Type B pancreatic cell (in vitro differentiated cells): ENCODE measurements at places on chromosomes 3 and 15.

- H3K27ac ChIP-seq: no peak overlapping the region
- no peaks in the 10 kb centered on the region for H3K36me3 ChIP-seq
- H3K27me3 ChIP-seq: no peaks in the 10 kb centered on the region
- H3K4me1 ChIP-seq: no peaks in the 10 kb centered on the region
- no peak for DNase-seq
Observed at GRCh38 chr15:96102631-96103030, 227.9 kb upstream of the NR2F2 start.

GRCh38 chr15:39491886-39492490 is 88.9 kb upstream of the THBS1 start:
- no peak overlapping the region for H3K4me3 ChIP-seq
- H3K4me1 ChIP-seq: no peaks in the 10 kb centered on the region
- H3K27me3 ChIP-seq: no peaks in the 10 kb centered on the region
- DNase-seq: no peak
- H3K27ac ChIP-seq: no peak overlapping the region
- no peaks in the 10 kb centered on the region for H3K36me3 ChIP-seq

DNA sequence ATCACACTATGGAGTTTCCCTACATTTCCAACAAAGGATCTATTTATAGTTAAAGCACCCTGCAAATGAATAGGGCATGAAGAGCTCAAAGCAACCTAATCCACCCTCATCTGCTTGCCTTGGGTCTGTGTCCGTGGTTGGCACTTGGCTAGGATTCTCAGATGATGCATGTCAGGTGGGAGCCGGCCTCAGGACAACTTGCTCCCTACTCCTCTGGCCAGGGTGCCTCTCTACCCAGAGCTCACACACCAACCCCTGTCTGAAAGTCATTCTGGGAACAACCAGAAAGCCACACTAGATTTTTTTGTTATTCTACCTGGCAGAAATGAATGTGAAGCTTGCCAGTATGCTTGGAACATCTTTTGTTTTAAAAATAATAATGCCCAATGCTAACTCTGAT is 13.2 kb downstream of the ARHGEF3 start:
- no peaks in the 10 kb centered on the region for H3K27me3 ChIP-seq
- no peak overlapping the region for H3K4me3 ChIP-seq
- peaks cover 31% of the 10 kb centered on the region for H3K4me1 ChIP-seq

DNA sequence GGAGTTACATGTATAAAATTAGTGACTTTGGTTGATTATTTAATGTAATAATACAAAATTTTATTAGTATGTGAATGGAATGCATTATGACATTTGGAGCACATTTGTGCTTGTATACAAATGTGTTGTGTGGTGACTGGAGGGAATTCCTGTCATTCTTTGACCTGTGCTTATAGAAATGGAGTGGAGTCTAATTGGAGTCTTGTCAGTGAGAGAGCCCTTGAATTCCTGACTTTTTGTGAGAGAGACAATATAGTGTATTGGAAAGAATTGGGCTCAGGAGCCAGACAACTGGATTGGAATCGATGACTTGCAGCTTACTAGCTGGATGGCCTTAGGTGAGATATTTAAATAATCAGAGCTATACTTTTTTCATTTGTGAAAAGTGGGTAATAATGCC is 9.4 kb downstream of the TCF12 start:
- peaks cover 32% of the 10 kb centered on the region for H3K4me1 ChIP-seq
- no peaks in the 10 kb centered on the region for H3K27me3 ChIP-seq
- no peak overlapping the region for H3K27ac ChIP-seq

- no peaks in the 10 kb centered on the region for H3K27me3 ChIP-seq
- no peak overlapping the region for H3K4me3 ChIP-seq
- no peaks in the 10 kb centered on the region for H3K4me1 ChIP-seq
Observed at GRCh38 chr15:51536965-51537574, 85.5 kb downstream of the DMXL2 start.

- no peak overlapping the region for H3K27ac ChIP-seq
- H3K4me1 ChIP-seq: peaks cover 4% of the 10 kb centered on the region
- DNase-seq: no peak
Observed at GRCh38 chr3:106185949-106186348, 317.1 kb upstream of the CBLB start.

DNA sequence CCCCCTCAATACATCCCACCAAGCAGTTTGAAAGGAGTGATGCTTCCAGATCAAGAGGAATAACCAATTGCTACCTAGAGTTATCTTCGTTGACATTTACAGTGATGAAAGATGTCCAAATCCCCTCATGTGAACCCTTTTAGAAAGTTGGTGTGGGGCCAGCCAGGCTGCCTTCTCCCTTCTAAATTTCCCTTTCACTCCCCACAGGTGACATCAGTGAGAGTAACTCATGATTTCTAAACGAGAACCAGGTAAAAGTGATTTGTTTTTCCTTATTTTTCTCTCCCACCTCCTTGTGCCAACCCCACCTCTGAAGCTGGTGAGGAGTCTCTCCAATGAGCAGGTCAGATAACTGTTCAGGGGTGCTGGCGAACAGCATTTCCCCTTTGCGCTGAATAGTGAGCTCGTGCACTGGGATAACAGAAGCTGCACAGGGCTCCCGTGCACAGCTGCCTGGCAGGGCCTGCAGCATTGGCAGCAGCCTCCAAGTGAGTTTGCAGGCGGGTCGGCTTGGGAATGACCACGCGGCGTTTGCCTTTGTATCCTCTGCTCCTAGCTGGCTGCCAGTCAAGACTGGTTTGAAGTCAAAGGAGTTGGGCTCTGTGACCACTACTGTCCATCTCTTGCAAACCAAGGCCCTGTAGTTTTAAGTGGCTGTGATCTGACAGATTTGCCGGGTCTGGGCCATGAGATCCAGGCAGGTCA is 70.2 kb upstream of the CORO2B start:
- peaks cover 4% of the 10 kb centered on the region for H3K36me3 ChIP-seq
- H3K4me1 ChIP-seq: peaks cover 24% of the 10 kb centered on the region
- H3K27ac ChIP-seq: no peak overlapping the region
- DNase-seq: no peak
- no peak overlapping the region for H3K4me3 ChIP-seq

DNA sequence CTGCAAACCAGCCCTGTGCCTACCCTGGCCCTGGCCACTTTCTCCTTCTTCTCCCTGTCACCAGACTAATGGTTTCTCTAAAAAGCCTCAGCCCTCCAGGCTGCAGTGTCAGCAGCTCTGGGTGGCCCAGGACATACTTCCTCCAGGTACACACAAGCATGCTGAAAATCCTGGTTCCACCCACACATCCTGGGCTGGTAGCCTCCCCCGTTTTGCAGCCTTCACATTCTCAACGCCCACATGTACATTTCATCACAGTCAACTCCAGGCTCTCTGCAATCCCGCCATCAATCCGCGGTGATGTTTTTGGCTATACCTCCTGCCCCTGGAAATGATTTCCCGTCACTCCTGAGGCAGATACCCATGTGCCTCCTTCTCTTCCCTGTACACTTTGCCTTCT is 59.4 kb downstream of the MAGEF1 start:
- peaks cover 3% of the 10 kb centered on the region for H3K36me3 ChIP-seq
- H3K27me3 ChIP-seq: no peaks in the 10 kb centered on the region
- DNase-seq: no peak
- H3K4me1 ChIP-seq: peaks cover 42% of the 10 kb centered on the region
- peak overlapping the region; percentile 83 for H3K27ac ChIP-seq

DNA sequence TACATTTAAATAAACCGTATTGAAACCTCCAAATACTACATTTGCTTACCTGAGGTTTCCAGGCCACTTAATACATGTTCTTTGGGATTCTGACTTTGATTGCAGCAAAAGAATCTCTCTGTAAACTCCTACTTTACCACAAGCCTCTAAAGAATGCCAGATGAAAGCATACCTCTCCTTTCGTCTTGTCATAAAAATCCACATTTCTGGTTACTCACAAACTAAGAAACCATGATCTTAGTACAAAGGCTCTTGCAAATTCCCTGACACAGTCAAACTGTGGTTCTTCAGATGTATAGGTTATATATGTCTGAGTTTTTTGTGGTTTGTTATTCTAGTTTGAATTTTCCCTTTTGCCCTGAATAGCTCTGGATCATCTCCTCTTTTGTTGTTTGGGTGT is 188.4 kb downstream of the RAP2B start:
- DNase-seq: no peak
- no peak overlapping the region for H3K4me3 ChIP-seq
- H3K4me1 ChIP-seq: no peaks in the 10 kb centered on the region
- no peak overlapping the region for H3K27ac ChIP-seq

- no peaks in the 10 kb centered on the region for H3K27me3 ChIP-seq
- DNase-seq: no peak
- peaks cover 13% of the 10 kb centered on the region for H3K4me1 ChIP-seq
- H3K36me3 ChIP-seq: no peaks in the 10 kb centered on the region
Observed at GRCh38 chr15:47987908-47988532, 132.8 kb upstream of the SLC24A5 start.

DNA sequence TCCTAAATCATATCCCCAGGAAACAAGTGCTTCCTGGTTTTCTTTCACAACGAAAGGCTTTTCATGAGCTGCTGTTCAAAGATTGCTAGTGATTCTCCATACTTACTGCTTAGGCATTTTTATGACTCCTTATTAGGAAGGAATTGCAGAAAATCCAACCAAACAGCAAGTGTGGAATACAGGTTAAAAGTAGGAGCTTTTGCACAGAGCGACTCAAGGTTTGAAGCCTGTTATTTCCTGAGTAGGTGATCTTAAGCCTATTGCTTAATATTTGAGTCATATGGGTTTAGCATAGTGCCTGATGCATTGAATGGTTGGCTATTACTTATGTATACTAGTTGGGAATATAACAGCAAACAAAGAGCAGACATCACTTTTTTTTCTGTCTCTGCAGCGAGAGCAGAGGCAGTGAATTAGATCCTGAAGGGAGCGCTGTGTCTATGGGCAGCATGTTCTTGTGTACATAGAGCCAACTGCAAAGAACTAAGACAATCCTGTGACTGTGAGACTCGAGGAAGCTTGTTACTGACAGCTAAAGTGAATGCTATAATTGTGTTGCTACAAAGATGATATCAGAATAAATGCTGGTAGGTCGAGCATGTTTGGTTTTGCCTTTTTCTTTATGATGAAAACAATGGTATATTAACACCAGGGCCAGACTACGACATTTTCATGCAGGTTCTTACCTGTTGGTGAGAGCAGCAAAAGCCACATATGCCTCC is 6.3 kb downstream of the TM4SF1 start:
- peaks cover 3% of the 10 kb centered on the region for H3K36me3 ChIP-seq
- H3K4me3 ChIP-seq: peak overlapping the region; percentile 40
- H3K27me3 ChIP-seq: no peaks in the 10 kb centered on the region
- DNase-seq: no peak
- peaks cover 33% of the 10 kb centered on the region for H3K4me1 ChIP-seq

DNA sequence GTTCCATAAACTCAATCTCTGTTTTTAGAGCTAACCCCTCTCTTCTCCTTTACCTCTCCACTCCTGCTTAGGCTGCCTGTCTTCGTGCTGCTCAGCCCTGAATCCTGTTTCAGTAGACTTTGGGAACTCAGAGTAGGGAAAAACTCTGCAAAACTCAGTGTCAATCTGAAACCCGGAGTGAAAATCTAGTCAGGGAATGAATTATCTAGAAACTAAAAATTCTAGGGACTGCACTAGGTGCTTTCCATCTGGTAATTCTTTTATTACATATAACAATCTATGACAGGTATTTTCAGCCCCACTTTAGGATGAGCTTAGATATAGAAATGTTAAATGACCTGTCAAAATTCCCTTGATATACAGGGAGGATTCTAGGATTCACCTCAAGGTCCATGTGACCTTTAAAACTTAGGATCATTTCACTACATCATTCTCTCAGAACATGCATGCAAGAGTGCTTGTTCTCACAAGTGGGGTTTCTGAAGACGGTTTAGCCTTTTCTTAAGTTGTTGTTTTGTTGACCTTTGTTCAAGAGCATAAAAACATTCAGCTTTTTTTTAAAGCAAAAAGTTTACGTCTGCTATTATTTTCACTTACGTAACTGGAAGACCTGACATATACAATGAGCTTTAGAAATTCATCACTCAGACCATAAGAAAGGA is 108.2 kb upstream of the MBNL1 start:
- DNase-seq: no peak
- no peak overlapping the region for H3K4me3 ChIP-seq
- H3K36me3 ChIP-seq: no peaks in the 10 kb centered on the region

GRCh38 chr15:70348226-70348543 is 250.5 kb upstream of the TLE3 start:
- H3K36me3 ChIP-seq: no peaks in the 10 kb centered on the region
- H3K27me3 ChIP-seq: peaks cover 21% of the 10 kb centered on the region
- DNase-seq: no peak
- no peak overlapping the region for H3K4me3 ChIP-seq

DNA sequence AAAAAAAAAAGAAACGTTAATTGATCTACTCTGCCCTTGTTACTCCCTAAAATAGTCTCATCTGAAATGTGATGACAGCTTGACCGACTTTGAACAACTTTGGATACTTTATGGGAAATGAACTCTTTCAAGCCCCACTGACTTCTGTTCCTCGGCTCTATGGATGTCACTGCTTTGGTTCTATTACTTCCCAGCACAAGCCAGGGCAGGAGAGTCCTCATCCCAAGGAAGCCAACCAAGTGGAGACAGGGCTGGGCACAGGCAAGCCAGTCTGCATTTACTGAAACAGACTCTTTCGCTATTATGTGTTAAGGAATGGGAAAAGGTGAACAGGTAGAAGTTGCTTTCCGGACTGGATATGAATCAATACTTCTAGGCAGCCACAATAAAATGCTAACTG is 444.0 kb downstream of the FOXP1 start:
- H3K27ac ChIP-seq: peak overlapping the region; percentile 50
- no peaks in the 10 kb centered on the region for H3K27me3 ChIP-seq
- H3K4me3 ChIP-seq: peak overlapping the region; percentile 39
- H3K4me1 ChIP-seq: peaks cover 35% of the 10 kb centered on the region
- DNase-seq: no peak
- peaks cover 4% of the 10 kb centered on the region for H3K36me3 ChIP-seq

- no peaks in the 10 kb centered on the region for H3K36me3 ChIP-seq
- no peaks in the 10 kb centered on the region for H3K4me1 ChIP-seq
- H3K4me3 ChIP-seq: no peak overlapping the region
Observed at GRCh38 chr3:39788128-39788883, 21.1 kb upstream of the MYRIP start.

GRCh38 chr15:69126054-69126469 is 34.4 kb upstream of the GLCE start:
- peak overlapping the region; percentile 52 for H3K27ac ChIP-seq
- H3K36me3 ChIP-seq: no peaks in the 10 kb centered on the region
- H3K27me3 ChIP-seq: no peaks in the 10 kb centered on the region
- no peak for DNase-seq

- H3K27me3 ChIP-seq: no peaks in the 10 kb centered on the region
- no peaks in the 10 kb centered on the region for H3K36me3 ChIP-seq
- H3K4me3 ChIP-seq: no peak overlapping the region
- H3K27ac ChIP-seq: no peak overlapping the region
Observed at GRCh38 chr3:109685084-109686079, 348.0 kb upstream of the DPPA4 start.

GRCh38 chr3:127050733-127051132 is 67.8 kb downstream of the PLXNA1 start:
- H3K27ac ChIP-seq: no peak overlapping the region
- H3K4me3 ChIP-seq: no peak overlapping the region
- no peaks in the 10 kb centered on the region for H3K36me3 ChIP-seq
- no peaks in the 10 kb centered on the region for H3K27me3 ChIP-seq
- DNase-seq: no peak
- H3K4me1 ChIP-seq: no peaks in the 10 kb centered on the region

- H3K4me3 ChIP-seq: peak within 1 kb of the TSS; percentile 82
- peaks cover 42% of the 10 kb centered on the region for H3K27me3 ChIP-seq
- no peaks in the 10 kb centered on the region for H3K4me1 ChIP-seq
- DNase-seq: no peak
Observed at GRCh38 chr15:53759411-53759931, at the start of gene WDR72. Gene WDR72 (minus strand): TSS chr15:53759663. CDS start chr15:53733149, 26,514 bp downstream.
